CD4-positive, alpha-beta T cell treated with Interleukin-1 beta for 1 hour (primary cell): ENCODE measurements at places on chromosomes 6 and 20.
A peak's percentile ranks its signal among the peaks of the same experiment; 100 is the strongest.

GRCh38 chr20:8568075-8568474, 436.0 kb downstream of the PLCB1 start:
- no peak for DNase-seq

- DNase-seq: peak; percentile 38
Observed at GRCh38 chr6:148700741-148701311, 46.0 kb upstream of the UST start.

GRCh38 chr20:7199861-7200260, 432.4 kb downstream of the BMP2 start:
- DNase-seq: no peak

DNA sequence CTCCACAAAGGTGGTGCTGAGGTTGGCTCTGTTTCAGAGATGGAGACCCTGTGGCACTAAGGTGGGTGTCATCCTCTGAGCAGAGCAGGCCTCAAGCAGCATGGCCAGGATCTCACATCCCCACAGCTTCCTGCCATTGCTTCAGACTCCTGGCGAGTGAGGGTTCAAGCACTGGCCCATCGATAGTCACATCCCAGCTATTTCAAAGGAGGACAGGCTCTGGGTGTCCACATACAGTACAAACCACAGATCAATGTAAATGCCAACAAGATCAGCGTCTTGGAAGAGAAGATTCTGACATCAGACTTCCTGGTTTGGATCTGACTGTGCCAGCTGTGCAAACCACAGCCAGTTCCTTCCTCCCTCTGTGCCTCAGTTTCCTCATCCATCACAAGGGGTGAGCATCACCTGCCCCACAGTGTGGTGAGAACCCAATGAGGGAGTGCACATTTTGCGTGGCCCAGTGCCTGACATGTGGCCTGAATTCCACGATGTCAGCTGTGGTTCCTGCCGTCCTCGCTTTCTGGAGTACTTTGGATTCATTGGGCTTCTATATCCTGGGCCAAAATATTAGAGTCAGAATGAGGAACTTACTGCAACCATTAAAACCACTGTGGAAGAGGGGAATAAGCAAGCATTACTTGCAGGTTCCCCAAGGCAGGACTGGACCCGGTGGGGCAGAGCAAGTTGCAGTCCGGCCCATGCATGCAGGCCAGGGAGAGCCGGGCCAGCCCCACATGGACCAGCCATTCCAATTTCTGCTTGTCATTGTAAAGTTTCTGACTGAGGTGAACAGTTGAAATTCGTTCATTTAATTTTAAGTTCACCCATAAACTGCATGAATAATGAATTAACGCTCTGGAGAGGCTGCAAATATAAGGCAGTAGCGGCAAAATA, 236.0 kb downstream of the TTLL2 start:
- no peak for DNase-seq

- DNase-seq: no peak
Observed at GRCh38 chr20:1761116-1761515, 103.5 kb upstream of the SIRPG start.

DNA sequence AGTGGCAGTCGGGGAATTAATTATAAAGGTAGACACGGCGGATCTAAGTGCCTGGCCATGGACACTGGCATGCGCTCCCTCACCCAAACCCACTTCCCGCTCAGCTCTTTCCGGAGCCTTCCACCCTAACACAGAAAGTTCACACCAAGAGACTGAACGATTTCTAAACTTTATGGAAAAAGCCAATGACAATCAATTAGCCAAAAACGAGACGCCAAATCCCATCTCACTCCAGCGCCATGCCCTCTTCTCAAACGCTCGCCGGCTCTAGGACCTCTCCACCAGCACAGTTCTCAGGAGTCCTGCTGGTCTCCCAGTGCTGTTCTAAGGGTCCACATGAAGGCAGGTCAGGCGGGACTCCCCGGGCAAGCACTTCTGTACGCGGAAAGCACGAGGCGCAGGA, 641 bp downstream of the SF3B5 start:
- no peak for DNase-seq

DNA sequence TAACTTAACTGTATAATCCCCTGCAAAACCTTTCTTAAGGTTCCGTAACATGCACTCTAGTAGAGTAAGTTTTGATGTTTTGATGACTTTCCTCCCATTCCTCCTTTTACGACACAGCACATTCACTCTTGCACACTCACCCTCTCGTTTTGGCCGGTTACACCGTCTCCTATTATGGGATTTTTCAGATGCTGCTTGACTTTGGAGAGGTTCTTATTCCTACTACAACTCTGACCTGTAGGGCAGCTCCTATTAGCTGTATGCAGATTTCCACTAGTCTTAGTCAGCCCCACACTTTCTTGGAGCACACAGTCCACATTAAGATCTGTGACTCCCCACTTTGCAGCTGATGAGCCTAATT, 223.7 kb upstream of the SYNCRIP start:
- DNase-seq: no peak

- no peak for DNase-seq
Observed at GRCh38 chr20:38640521-38640920, 38.9 kb downstream of the ARHGAP40 start.

DNA sequence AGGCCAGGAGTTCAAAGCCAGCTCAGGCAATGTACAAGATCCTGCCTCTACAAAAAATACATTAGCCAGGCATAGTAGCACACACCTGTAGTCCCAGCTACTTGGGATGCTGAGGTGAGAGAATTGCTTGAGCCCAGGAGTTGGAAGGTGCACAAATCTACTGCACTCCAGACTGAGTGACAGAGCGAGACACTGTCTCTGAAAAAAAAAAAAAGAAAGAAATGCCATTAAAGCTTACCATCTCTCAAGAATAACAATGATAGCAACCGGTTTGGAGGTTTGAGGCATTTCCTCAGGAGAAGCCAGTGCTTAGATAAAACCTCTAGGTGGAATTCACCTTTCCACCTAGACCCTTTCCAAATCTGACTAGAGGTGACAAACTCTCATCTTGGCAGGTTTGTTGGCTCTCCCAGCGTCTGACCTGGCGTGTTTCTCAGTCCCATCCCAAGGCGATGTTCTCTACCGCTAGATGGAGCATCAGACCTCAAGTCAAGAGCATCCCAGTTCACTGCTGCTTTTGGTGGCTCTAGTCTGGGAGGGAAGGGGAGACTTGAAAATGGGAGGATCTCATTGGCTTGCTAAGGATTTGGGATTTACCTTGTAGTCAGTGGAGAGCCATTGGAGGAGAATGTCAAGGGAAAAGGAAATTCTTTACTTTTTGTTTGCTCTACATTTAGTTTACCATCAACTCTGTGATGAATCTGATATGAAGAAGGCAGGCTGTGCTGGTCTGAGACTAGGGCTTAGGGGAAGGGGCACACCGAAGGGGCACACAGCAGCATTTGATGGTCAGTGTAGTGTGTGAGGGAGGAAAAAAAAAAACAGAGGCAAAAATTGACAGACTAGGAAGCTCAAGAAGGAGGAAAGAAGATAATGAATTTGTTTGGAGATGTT, 67.9 kb downstream of the NCOA7 start:
- DNase-seq: peak; percentile 30

GRCh38 chr6:168397012-168397411, 44.0 kb upstream of the SMOC2 start:
- no peak for DNase-seq

DNA sequence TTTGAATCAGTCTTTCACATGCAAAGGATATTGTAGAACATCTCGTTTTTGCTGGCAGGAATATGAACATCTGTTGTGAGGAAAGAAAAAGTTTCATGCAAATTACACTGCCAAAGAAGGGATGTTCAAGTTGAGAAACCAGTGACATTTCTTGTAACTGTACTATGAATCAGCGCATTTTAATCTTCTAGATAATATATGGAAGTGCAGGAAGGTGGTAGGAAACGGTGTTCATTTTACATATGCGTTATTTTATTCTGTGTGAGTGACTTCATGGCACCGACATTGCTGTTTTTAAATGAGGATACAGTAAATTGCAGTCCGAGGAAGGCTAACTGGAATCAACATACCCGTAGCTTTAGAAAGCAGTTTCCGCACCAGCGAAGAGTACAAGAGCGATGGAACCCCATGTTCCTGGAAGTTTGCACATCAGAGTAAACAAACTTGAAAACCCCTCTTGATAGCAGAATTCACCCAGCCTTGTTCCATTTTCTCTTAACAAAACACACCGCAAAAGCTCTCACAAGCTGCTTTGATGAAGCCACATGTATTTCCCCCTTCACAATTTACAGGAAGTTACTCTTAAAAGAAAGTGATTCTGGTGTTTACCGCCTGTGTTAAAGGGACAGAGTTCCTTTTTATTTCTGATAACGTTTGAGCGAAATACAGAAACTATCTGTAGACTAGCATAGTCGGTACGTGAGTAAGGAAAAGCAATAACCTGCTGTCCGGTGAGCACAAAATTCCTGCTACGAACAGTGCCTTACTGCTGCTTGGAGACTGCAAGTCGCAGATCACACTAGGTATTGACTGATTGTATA, 11.5 kb downstream of the PRDM1 start:
- DNase-seq: peak; percentile 55

GRCh38 chr20:38060536-38060935, 27.0 kb downstream of the RPRD1B start:
- DNase-seq: no peak

DNA sequence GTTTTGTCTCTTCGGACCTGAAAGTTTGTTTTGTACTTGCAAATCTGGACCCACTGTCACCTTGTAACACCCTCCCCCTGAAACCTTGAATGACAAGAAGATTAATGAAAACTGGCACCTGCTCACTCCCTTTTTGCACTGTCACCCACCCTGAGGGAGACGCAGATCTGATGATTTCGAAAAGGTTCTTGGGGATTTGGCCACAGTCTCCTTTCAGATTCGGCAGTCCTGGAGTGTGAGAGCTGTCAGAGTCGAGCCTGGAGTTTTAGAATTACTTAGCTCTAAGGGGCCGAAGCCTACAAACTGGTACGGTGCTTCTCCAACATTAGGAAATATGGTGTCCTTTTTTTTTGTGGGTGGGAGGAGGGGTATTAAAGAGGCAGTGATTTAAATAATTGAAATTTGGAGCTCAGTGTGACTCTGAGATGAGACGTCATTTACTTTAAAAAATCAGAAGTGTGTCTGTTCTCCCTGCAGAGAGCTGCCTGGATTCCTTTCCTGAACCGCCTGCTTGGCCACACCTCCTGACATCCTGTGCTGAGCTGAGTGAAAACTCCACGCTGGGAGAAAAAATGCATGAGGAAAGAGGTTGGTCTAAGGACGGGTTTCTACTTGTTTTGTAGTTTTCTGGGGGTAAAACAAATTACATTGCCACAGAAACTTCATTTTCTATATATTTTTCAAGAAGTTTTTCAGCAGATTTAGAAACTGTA, 447.0 kb upstream of the CDH4 start:
- no peak for DNase-seq

DNA sequence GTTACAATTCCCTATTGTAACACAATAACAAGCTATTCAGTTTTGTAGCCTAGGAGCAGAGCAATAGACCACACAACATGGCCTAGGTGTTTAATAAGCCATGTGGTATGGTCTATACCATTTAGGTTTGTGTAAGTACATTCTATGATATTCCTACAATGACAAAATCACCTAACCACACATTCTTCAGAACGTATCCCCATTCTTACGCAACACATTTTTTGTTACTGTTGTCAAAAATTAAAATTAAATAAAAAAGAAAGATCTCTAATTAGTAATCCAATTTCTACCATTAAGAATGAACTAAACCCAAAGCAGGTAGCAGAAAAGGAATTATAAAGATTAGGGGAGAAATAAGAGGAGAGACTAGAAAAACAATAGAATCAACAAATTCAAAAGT, 44.0 kb downstream of the RANBP9 start:
- DNase-seq: no peak

- no peak for DNase-seq
Observed at GRCh38 chr20:33284937-33285336, 1.9 kb downstream of the BPIFB1 start.

- DNase-seq: no peak
Observed at GRCh38 chr20:21175433-21175832, 49.6 kb downstream of the KIZ start.

GRCh38 chr6:3164388-3164787, 7.0 kb upstream of the TUBB2A start:
- no peak for DNase-seq

DNA sequence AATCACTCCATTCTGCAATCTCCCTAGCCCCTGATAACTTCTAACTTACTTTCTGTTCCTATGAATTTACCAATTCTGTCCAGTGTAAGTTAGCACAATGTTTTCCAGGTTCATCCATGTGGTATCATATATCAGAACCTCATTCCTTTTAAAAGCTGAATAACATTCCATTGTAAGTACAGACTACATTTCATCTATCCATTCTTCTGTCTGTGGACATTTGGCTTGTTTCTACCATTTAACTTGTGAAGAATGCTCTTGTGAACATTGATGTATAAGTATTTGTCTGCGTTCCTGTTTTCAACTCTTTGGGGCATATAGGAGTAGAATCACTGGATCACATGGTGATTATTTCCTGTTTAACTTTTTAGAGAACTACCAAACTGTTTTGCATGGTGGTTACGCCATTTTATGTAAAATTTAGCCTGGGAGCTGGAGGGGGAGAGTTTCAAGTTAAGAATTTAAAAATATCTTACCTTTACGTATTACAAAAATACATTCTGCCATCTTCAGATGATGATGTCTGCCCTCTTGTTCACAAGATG, 156.5 kb downstream of the BTBD3 start:
- no peak for DNase-seq

- DNase-seq: no peak
Observed at GRCh38 chr6:57104336-57104735, 14.3 kb downstream of the ZNF451 start.

GRCh38 chr20:49700411-49701185, 13.1 kb downstream of the B4GALT5 start:
- peak; percentile 19 for DNase-seq

DNA sequence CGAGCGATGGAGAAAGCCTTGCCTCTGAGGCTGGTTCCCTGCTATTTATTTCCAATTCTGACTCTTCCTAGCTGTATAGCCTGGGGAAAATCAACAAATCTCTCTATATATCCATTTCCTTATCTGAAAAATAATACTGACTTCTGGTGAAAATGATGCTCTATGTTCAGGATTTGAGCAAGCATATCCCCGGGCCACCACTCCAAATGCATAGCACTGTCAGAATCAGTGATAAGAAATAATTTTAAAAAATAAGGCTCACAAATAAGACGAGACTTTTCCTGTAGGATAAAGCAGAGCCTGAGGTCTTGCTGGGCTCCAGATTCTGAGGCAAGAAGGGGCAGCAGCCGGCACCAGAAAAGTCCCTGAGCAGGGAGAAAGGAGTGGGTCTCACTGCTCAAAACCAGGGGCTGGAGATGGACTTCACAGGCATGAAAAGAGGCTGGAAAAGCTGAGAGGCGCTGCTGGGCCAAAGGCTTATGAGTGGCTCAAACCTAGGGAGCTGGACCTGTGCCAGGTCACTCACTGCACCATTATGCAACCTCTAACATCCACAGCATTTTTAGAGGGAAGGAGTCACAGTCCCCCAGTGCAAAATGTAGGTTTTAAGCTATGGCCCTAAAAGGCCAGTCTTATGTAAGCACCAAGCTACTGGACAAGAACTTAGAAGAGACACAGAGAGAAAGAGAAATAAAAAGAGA, 48.1 kb upstream of the SLC17A4 start:
- DNase-seq: no peak

GRCh38 chr6:40164345-40164755, 230.1 kb upstream of the MOCS1 start:
- no peak for DNase-seq
